Colonic mucosa (tissue), 4 donors: ENCODE measurements at places on chromosomes 7 and 10. TPM values are rescaled to one million over a fixed set of nuclear protein-coding genes. Genes with fewer than 3 reads are reported as not detected.

GRCh38 chr7:74572301-74572979 is 85.1 kb upstream of the GTF2I start:
- no peaks in the 10 kb centered on the region for H3K27me3 ChIP-seq
- no peak for DNase-seq
- no peak overlapping the region for H3K4me3 ChIP-seq
- no peak overlapping the region for H3K27ac ChIP-seq
- H3K4me1 ChIP-seq: no peaks in the 10 kb centered on the region
- H3K36me3 ChIP-seq: no peaks in the 10 kb centered on the region

GRCh38 chr10:88332503-88333247 is 250.4 kb downstream of the RNLS start:
- DNase-seq: no peak
- no peaks in the 10 kb centered on the region for H3K4me1 ChIP-seq
- H3K27me3 ChIP-seq: no peaks in the 10 kb centered on the region
- H3K27ac ChIP-seq: no peak overlapping the region
- H3K4me3 ChIP-seq: no peak overlapping the region

The GLI3 gene
- total RNA-seq: 8.0 TPM

DNA sequence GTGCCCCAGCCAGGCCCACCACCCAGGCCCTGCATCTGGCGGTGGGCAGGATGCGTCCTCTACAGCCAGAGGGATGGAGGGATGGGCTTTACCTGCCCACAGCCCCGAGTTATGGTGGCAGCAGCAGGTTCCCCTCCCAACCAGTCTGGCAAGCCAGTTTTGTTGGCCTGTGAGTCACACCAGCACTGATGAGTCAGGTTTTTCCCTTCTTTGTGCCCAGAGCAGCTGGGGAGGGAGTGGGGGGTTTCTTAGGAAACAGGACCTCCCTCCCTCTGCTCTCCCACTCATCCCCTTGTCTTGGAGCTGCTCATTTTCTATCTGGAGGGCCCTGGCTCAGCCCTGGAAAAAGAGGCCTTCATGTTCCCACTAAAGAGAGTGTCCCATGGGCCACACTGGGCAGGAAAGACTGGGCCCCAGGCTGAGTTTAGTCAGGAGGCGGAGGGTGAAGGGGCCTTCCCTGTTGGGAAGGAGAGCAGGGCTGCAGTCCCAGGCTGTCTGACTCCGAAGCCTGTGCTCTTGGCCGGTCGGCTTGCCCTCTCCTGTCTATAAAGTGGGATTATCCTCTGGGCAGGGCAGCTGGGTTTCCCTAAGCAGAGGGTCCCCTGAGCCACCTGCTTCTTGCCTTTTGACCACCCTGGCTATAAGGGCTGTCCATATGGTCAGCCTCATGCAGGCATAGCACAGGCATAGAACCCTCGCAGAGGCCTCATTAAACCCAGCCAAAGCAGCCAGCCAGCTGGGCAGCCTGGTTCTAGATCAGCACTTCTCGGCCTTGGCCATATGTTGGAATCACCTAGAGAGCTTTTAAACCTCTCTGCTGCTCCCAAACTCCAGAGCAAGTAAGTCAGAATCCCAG is 30.2 kb upstream of the ANKRD2 start:
- no peak overlapping the region for H3K4me3 ChIP-seq
- H3K36me3 ChIP-seq: no peaks in the 10 kb centered on the region
- DNase-seq: peak; percentile 54
- no peaks in the 10 kb centered on the region for H3K27me3 ChIP-seq
- H3K27ac ChIP-seq: peak overlapping the region; percentile 84
- no peaks in the 10 kb centered on the region for H3K4me1 ChIP-seq

GRCh38 chr7:3861941-3862340 is 560.9 kb downstream of the SDK1 start:
- H3K4me1 ChIP-seq: no peaks in the 10 kb centered on the region
- peak; percentile 25 for DNase-seq
- no peaks in the 10 kb centered on the region for H3K27me3 ChIP-seq
- no peak overlapping the region for H3K27ac ChIP-seq

- no peak overlapping the region for H3K4me3 ChIP-seq
- no peak for DNase-seq
- no peak overlapping the region for H3K27ac ChIP-seq
- no peaks in the 10 kb centered on the region for H3K27me3 ChIP-seq
- H3K4me1 ChIP-seq: no peaks in the 10 kb centered on the region
These were observed 35.6 kb downstream of the POLL start for GRCh38 chr10:101552442-101552841.

DNA sequence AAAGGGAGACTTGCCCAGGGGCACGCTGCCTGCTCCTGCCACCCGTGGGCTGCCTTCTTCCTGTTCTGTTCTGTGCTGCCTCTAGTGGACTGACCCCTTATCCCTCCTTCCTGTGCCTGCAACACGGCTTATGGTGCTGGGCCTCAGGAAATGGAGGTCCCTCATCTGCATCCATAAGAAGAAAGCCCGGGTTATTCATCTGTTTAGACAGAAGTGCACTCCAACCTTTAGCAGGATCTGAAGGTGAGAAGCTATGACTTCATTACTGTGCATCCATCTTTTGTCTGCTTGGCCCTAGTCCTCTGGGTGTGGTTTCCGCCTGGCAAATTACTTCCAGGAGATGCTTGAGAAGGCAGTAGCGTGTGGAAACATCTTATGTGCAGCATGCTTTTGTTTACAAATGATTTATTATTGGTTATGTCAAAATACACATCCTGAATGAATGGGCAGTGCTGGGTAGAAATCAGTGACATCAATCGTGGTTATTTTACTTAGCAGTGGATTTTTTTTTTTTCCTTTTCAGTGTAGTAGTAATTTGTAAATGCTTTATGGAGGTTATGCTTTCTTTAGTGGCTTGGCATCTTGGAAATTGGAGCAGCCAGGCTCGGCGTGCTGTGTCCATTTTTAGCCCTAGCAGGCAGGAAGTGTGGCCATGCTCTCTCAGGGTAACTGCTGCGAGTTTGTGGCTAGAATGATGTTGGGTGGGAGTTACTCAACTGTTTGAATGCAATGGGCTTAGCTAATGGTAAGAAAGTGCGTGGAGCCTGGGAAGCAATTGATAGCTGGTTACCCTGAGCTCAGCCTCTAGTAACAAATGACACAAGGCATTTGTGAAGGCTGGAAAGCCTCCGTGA is 12.7 kb downstream of the PTPRE start:
- no peak for DNase-seq
- peak overlapping the region; percentile 2 for H3K27ac ChIP-seq
- H3K36me3 ChIP-seq: no peaks in the 10 kb centered on the region

DNA sequence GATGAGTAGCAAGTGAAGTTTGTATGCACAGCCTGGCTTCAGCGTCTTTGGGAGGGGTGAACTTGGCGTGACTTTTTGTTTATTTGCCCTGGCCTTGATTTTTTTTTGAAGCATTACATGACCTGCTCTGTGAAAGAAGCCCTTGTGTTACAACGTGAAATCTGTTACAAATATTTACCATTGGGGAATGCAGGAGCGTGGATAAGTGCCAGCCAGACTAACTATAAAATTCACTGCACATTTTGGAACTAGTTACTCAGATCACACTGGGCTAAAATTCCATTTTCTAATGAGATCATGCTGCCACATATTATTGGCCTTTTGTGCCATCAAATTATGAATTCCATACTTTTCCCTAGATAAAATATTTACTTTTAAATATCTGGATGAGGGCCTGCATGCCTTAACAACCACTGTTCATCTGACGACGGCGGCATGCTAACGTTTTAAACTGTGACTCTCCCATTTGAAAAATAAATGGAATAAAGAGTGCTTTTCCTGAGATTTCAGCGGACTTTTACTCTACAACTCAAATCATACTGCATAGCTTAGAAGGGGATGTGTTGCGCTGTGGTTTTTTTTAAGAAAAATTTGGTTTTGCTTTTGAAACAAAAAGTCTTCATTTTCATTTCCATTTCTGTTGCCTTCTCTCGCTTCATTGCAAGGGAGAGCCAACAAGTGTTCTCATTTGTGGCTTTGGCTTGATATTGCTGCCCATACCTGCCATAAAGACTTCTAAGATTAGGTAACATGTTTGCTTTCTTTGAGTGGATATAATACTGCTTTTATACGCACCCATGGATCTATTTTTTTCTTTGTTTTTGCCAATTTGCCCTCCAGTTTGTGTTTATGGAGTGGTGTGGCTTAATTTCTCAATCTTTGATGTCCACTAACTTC is 352.2 kb downstream of the TFEC start:
- peak; percentile 62 for DNase-seq
- H3K27ac ChIP-seq: peak overlapping the region; percentile 50
- no peaks in the 10 kb centered on the region for H3K36me3 ChIP-seq
- no peaks in the 10 kb centered on the region for H3K4me1 ChIP-seq
- H3K27me3 ChIP-seq: no peaks in the 10 kb centered on the region

The LEP gene
- 0.07 TPM for total RNA-seq

The DENND2A gene
- 9.2 TPM for total RNA-seq

The CNPY1 gene
- not detected for total RNA-seq

The AGFG2 gene
- total RNA-seq: 97.4 TPM
